Breast epithelium (tissue), 4 donors: ENCODE measurements at places on chromosomes 2 and 18. TPM values are rescaled to one million over a fixed set of nuclear protein-coding genes. Genes with fewer than 3 reads are reported as not detected.

The BAZ2B gene
- 86.1 TPM for total RNA-seq

The CTAGE1 gene
- total RNA-seq = not detected

DNA sequence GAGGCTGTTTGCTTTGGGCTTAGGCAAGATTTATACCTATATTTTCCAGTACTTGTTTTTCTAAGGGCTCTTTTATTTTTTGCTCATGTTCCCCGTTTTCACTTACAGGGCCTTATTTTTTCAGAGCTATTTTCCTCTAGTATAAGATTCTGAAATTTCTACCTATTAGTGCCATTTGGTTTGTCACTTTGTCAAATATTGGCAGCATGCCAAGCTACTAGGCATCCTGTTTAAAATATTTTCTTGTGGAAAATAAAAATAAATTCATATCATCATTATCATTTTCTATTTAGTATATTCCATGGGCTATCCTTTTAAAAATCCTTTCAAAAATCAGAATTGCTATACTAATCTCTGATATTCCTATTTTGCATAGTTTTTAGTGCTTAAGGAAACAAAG lies 64.8 kb upstream of the CHST9 start:
- DNase-seq = no peak

DNA sequence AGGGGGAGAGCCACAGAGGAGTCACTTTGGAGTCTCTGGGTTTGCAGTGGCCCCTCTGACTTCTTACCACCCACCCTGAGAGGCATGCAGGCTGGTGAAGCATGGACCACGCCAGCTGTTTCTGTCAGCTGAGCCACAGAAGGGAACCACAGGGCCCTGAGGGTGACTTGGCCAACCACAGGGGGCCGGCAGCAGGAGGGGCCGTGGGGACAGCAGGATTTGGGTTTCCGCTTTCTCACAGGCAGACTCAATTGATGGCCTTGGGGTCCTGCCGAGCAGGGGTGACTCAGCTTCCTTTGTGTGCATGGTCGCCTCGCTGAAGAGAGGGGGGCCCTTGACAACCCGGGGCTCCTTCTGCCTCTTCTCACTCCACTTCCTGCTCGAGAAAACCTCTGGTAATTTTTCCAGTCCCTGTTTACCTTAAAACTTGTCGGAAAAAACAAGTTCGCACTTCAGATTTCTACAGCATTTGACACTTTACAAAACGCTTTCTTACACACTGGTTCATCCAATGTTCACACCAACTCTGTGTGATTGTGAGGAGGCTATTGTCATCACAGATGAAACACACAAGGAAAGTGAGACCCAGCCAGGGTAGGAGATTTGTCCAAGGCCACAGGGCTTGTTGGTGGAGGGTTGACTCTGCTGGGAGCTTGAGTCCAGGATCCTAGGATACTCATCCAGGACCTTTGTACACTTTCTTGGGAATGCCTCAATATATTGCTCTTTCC lies 311.2 kb downstream of the LPIN1 start:
- DNase-seq = no peak

DNA sequence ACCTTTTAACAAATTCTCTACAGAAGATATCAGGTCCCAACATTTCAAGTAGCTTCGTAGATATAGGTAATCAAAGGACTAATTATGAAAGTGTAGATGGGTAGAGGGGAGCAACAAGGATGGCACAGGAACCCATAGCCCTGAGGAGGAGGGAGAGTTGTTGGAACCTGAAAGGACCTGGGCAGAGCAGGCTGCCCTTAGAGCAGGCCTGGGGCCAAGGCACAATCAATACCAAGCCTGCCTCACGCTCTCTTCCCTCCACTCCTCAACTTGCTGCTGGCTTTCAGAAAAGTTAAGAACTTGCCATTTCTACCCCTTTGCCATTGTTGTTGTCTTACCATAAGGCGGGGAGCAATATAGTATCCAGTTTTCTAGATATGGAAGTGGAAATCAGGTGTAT lies 10.1 kb upstream of the NAT8 start:
- no peak for DNase-seq

The ACVR1C gene
- 41.4 TPM for total RNA-seq

DNA sequence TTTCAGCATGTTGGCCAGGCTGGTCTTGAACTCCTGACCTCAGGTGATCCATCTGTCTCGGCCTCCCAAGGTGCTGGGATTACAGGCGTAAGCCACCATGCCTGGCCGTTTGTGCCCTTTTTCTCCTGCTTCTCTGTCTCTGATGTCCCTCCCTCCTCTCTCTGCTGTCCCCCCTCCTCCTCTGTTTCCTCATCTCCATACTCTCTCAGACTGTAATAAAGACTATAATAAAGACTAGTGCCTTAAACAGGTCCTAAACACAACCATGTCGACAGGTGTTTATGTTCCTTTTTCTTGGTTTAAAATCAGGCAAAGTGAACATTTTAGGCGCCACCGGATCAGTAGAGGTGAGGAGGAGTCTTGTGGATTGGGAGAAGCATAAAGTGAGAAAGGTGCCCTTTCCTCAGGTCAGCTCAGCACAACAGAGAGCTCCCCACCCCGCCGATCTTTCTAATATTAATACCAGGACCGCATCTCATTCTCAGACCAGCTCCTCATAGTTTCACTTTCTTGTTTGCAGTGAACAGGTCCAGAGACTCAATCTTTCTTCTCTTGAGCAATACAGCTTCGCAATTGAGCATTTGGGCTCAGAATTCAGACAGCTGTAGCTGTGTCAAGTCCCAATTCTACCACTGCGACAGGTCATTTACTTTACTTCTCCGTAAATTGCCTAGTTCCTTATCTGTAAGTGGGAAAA lies 23.7 kb downstream of the TIMM21 start:
- no peak for DNase-seq

The NT5C1B gene
- not detected for total RNA-seq

GRCh38 chr18:58455314-58456188 lies 173.3 kb downstream of the ALPK2 start:
- DNase-seq = peak; percentile 35

DNA sequence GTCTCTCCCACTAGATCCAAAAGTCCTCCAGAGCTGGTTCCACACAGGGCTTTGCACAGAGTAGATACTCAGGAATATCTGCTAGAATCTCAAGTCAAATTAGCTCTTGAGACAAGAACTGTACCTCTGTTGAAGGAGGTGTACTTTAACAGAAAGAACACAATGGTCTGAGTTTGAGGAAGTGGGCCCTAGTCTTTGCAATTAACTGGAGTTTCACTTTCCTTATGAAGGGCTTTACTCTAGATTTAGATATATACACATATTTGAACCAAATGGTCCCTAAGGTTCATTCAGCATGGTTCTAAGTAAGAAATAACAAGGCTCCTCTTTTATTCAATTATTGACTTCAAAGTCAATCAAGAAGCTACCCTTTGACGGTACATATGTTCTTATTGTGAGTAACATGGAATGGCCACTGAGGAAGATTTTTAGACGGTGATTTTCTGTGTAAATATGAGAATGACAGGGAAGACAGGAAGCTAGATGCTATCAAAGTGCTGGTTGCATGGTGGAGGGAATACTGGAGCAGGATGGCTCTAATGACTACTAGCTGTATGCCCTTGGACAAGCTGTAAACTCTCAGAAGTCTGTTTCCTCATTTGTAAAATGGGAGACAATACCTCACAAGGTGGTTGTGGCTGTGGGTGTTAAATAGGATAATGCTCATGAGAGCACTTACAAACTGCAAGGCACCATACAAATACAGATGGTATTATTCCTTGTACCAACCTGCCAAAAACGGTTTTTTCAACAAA lies 73.5 kb upstream of the SERTAD2 start:
- DNase-seq = no peak

The CERKL gene
- total RNA-seq = not detected

- no peak for DNase-seq
Measured at GRCh38 chr2:60759654-60760053, 3.6 kb downstream of the PAPOLG start.

DNA sequence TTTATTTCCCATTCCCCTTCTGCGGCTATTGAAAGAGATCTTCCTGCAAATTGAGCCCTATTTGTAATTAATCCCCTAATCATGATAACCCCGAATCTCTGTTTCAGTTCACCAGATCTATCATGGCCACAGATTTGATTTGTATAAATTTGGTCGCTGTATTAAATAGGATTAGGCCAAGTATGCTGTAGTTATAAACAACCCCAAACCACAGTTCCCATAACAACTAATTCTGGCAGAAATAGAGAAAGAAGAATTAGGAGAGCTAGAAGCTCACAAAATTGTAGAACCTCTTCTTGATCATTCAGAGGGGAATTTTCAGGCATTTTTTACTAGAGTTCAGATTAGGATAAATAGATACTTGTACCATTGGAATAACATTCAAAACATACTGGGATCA lies 433.7 kb upstream of the TNP1 start:
- no peak for DNase-seq

DNA sequence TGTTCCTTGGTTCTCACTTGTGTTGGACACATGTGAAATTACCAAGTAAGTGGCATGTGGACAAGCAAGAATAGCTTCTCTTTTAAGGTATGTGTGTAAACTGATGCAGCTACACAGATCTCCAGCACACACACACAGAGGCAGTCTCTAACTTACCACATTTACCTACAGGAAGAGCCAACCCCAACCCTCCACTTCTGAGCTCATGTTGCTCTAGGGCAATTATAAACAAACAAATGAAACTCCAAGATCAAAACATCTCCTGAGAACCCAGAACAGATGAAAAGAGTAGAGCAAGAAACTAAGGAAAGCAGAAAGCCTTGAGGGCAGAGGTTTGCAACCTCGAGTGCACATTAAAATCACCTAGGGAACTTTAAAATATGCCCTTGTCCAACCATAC lies 16.0 kb upstream of the TMEM37 start:
- no peak for DNase-seq

The EFHD1 gene
- total RNA-seq = 31.0 TPM

DNA sequence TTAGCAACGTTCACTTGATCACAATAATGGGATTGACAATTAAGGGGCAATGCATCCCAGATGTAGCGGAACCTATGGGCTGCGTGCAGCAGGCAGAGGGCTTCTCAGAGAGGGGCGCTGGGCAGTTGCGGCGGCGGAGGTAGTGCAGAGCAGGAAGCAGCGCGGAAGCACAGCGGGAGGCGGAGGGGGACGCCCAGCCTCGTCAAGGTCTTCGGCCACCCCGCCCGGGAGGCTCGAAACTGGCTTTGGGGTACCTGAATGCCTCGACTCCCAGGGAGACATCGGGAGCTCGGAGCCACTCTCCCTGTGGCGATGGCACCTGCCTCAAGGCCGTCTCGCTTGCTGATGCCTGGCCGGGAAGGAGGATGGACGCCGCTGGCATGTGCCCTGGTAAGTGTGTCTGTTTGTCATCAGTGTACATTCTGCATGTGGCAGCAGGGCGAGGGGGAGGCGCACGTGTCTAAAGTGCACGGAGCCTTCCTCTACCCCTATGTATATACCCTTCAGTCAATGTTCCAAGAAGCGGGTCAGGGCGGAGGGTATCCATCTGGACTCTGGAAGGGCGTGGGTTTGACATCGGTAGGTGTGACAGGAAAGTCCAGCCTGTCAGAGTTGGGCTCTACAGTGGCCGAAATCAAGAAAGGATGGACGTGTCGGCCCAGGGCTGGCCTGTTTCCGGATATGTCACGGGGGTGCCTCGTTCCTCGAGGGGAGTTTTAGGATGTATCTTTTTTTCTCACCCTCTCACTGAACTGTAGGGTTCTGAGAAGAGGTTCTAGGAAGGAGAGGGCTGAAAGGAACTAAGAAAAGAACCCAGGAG lies 7.5 kb upstream of the SP9 start:
- DNase-seq = no peak

The EVA1A gene
- 10.4 TPM for total RNA-seq

The ITGA4 gene
- 12.5 TPM for total RNA-seq

- DNase-seq = no peak
Measured at GRCh38 chr18:63291278-63291677, 28.3 kb downstream of the BCL2 start.

DNA sequence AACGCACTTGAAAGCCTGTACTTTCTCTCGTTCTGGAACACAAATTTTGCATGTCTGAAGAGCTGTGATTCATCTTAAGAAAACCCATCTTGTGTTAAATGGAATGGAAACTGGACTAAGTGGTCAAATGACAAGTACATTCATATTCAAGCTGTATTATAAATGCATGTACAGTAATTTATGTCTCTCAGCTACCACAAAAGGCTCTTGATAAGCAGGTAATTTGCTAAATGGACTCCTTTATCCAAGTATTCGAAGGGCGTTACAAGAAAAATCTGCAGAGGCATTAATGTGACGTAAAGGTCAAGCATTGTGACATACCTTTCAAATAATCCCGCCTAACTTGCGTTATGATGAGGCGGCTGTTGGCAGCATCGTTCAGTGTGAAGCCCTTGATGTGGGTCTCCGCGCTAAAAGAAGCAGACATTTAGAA lies 66.6 kb downstream of the ABCG8 start:
- DNase-seq = no peak

- no peak for DNase-seq
Measured at GRCh38 chr18:42814184-42814583, 301.3 kb downstream of the RIT2 start.

The EMX1 gene
- not detected for total RNA-seq

- no peak for DNase-seq
Measured at GRCh38 chr2:208186893-208187292, 2.9 kb downstream of the C2orf80 start.

The HRH4 gene
- 0.29 TPM for total RNA-seq

DNA sequence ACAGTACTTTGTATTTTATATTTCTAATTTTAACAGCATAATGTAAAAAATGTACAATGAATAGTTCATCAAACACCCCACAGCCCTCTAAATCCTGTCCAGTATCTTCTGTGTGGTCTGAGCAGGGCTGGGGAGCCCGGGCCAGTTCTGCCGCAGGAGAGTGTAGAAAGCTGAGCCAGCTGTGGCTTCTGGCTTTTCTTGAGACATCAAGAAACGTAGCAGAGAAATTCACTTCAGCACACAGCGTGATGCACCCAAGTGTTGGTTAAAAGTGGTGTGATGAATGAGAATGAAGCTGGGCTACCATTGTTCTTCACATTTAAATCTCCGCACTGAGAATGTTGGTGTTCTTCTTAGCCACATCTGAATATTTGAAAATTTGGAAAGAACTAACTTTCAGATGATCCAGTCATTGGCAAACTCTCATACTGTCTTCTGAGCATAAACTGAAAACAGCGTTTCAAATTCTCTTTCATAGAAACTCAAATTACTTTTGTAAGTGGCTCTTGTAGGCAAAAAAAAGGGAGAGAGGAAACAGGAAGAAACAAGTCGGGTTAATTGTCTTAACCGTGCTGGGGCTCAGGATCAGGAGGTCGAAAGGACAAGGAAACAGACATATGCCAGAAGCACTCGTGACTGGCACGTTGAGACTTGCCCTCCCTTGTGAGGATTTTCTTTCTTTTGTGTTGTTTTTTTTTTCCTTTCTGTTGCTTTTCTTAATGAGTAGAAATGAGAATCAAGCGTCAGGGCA lies 23.4 kb upstream of the TMEM87B start:
- no peak for DNase-seq

GRCh38 chr2:191265311-191266170 lies 20.3 kb downstream of the MYO1B start:
- no peak for DNase-seq

DNA sequence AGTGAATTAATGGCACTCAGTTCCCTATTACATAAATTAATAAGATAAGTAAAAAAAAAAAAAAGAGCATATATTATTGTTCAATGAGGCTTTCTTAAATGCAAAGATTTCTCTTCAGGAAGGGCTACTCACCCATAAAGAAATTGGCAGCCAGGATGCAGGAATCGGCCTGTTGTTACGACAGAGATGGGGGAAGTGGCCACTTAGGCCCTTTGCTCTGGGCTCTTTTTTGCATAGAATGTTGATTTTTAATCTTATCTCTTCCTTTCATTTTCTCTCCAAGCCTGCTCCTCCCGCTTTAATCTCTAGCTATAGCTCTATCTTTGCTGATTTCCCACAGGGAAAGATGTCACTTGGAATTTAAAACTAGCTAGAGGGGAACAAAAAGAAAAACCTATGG lies 391.8 kb upstream of the CRIM1 start:
- no peak for DNase-seq

GRCh38 chr18:63306249-63306648 lies 13.3 kb downstream of the BCL2 start:
- DNase-seq = no peak
